ENCODE measurements at places on chromosomes 3 and 15. TPM values are rescaled to one million over a fixed set of nuclear protein-coding genes. Genes with fewer than 3 reads are reported as not detected.

DNA sequence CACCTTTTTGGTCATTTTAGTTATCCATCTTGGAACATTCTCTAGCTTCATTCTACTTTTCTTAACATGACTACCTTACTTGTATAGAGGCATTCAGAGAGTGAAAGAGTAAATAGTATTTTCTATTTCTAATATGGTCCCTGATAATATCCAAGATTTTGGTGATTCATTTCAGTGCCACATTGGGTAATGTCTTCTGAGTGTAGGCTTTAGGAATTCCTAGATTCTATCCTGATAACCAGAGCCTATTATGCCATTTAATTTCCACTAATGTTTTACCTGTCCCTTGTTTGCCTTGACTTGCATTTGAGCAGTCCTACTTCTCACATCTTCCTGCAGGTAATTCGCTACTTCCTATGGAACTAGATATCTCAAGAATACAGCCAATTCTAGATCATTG, 21.8 kb downstream of the ADGRG7 start:
- DNase-seq = no peak

Gene ECE2
- total RNA-seq = not detected

DNA sequence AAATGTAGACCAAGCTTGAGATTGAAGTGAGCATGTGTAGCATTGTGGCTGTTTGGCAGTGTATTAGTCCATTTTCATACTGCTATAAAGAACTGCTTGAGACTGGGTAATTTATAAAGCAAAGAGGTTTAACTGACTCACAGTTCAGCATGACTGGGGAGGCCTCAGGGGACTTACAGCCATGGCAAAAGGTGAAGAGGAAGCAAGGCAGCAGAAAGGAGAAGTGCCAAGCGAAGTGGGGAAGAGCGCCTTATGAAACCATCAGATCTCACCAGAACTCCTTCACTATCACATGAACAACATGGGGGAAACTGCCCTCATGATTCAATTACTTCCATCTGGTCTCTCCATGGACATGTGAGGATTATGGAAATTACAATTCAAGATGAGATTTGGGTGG, 8.6 kb upstream of the CERS3 start:
- DNase-seq = no peak

Gene DPH6
- total RNA-seq = 9.3 TPM

DNA sequence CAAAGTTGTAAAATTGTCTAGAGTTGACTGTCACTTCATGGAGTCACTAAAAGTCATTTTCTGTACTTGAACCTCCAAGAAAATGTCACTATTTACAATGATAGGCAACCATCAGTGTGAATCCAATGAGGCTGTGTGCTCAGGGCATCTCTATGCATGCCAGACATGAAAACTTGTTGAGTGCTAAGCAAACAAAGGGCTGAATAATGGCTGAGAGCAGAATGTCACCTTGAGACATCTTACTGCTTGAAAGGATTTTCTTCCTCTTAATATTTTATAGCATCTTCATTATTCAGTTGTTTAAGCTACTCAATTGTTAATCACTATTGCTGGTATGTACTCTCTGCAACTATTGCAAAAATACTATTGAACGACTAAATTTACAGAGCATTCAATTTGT, 184.7 kb downstream of the PLCH1 start:
- no peak for DNase-seq

Gene AADACL2
- not detected for total RNA-seq

Gene CPB1
- not detected for total RNA-seq

DNA sequence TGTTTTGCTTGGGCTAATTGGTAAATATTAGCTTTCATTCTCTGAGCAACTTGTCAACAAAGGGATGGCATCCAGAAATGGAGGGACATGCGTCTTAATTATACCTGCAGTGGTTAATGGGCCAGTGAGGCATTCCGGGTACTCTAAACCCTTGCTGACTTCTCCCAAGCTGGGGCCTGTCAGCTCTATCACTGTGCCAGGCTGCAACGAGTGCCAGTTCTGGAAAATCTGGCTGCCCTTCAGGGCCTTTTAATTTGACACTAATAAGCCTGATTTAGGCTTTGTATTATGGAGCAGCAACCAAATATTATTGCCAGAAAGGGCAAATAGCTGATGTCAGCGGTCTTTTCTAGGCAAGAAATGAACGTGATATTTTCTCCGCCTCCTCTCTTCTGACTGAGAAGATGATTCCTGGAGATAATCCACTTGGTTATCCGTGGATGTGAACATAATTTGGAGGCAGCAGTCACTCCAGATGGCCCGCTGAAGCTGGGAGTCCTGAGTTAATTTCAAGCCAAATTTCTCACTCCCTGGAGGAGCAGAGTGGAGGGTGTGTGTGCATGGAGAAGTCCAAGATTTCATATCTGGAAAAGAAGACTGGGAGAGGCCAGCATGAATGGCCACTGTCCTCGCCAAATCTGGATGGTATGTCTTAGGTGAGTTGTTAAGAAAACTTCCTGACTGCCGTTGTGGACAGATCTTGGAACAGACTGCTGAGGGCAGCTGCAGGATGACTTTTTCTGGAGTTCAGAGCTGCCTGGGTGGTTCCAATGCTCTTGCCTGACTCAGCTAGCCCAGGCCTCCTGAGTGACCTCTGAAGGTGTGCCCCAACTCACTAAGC, 44.4 kb upstream of the PSMD6 start:
- DNase-seq = no peak

DNA sequence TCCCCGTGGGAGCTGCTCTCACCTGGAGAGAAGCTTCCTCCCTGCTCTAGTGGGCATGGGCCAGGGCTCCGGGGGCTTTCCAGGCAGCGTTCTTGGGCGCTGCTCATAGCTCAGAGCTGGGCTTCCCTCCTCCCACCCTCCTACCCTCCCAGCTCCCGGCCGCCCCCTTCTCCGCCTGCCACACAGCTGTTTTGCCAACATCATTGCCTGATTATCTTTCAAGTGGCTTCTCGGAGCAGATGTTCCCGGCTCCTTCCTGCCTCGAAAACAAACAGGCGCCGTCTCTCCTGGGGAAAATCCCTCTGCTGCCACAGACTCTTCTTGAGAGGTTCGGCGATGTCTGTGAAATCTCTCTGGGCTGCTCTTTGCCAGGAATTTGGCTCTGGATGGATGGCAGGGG, 195.6 kb downstream of the RPLP1 start:
- DNase-seq = no peak

- DNase-seq = no peak
Measured at GRCh38 chr3:26638113-26638512, 15.5 kb downstream of the LRRC3B start.

Gene ZXDC
- 42.2 TPM for total RNA-seq

DNA sequence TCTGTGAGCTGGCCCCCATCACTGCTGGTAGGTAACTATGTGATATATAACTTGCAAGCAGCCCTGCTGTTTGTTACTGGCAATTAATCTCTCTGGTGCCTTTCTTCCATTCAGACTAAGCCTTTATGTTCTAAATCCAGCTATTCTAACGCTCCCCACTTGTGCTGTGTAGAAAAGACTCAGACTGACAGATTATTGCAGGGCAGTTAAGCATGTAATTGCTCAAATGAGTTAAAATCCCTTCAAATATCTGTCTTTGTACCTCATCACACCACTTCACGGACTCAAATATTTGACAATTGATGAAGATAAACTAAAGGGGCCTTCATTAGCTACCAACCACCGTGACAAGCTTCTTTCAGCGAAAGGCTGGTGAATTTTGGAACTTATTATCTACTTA, 416.2 kb downstream of the NR2F2 start:
- DNase-seq = no peak

DNA sequence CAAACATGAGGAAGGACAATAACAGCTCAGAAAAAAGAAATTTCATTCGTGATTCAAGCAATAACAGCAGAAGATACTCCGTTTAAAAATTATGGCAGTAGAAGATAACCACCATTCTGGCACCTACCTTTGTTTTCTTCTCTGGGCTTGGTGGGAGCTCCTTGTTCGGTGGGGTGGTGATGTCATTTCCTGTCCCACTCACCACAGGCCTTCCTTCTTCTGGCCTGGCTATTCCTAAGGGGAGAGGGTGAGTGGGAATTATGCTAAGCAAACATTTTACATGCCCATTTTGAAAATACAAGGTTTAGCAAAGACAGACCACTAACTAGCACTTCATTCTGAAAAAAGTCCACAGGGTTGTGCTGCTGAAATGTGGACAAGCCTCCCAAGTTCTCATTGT, 74.4 kb downstream of the DHX30 start:
- DNase-seq = no peak

DNA sequence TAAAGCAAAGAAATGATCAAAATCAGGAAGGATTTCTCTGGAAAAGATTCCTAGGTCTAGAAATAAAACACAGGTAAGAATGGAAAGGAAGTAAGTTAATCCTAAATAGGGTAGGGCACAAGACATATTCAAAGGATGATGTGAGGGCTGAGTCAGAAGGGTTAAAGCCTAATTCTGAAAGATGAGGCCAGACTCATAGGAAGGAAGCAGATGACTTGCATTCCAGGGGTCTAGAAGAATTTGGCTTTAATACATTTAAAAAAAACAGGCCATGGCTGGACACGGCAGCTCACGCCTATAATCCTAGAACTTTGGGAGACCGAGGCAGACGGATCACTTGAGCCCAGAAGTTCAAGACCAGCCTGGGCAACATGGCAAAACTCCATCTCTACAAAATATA, 3.2 kb downstream of the SSR3 start:
- no peak for DNase-seq

Gene CELF6
- total RNA-seq = 0.55 TPM

Gene SGO1
- total RNA-seq = 5.1 TPM

DNA sequence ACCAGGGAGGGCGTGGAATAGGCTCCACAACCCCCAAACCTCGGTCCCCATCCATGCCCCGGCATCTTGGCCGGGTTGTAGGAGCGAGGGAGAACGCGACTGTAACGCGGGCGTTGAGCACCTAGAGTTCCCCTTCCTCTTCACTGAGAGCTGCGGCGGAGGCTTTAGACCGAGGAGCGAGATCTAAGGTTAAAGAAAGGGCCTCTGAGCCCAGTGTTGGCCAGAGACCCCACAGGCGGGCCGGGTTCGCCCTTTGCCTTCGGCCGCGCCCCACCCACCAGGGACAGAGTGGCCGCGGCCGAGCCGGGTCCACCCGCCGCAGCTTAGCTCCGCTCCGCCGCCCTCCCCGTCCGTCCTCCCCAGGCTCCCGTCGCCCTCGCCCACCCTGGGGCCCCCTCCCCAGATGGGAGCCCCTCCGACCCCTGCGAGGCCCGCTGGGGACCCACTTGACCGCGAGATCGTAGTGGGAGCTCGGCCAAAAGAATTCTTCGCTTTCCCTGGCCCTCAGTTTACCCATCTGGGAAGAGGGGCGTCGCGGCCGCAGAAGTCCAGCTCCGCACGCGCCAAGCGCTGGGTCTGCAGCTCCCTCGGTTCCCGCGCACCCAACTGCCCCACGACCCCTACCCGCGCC, 425 bp downstream of the ANPEP start:
- no peak for DNase-seq

DNA sequence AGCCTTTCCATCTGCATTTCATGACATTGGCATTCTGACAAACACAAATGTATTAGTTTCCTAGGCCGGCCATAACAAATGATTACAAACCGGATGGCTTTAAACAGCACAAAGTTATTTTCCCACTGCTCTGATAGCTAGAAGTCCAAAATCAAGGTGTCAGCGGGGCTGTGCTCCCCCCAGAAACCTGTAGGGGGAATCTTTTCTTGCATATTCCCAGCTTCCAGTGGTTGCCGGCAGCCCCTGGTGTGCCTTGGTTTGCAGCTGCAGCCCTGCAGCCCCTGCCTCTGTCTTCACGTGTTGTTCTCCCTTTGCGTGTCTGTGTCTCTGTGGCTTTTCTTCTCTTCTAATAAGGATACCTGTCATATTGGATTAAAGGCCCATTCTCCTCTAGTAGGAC, 79.0 kb upstream of the CDV3 start:
- DNase-seq = peak; percentile 37

DNA sequence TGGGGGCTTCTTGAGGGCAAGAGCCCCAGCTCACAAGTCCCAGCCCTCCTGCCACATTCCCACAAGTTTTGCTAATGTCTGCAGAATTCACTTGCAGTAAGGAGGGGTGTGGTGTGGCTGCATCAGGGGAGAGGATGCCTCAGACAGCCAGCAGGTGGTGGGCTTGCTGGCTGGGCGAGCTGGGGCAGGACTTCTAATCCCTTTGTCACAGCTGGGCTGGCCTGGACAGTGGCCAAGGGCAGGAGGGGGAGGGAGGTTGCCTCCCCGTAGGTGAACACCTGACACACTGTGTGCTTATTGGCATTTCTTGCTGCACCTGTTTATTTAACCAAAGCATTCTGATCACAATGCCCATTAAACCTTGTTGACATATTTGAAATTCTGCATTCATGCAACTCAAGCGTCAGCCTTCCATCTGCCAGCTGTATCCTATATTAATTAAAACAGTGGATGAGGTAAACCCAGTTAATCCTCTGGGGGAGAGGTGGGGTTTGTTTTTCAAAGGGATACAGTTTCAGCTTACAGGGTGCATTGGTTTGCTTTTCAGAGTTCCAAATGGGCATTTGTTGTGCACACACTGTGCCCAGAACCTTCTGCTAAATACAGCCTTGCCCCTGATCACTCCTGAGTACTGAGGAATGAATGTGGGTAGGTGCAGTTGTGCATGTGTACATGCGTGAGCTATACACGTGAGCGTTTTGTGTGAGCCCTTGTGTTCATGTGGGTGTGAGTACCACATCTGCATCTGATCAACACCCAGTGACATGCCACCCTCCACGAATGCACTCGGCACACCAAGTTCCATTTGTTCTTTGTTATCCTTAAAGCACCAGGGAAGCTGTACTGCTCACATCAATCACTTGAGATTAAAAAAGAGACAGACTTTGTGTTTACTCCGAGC, 268.7 kb downstream of the XXYLT1 start:
- DNase-seq = peak; percentile 92

Gene MANF
- total RNA-seq = 58.8 TPM

DNA sequence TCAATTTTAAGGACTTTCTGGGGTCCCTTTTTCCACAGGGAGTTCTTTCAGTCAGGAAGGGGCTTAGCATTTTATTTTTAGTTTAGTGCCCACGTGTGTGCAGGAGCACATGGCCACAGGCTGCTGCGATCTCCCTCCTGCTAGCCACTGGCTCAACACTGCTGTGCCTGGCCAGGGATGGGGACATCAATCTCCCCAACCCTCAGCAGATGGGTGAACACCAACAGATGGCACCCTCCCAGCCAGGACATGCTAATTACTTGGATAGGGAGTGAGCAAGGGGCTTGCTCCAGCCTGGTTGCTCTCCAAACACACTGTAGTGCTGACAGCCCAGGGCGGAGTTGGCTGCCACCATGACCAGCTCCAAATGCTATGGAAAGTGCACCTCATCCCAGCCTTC, 7.4 kb upstream of the RIOX2 start:
- no peak for DNase-seq

- DNase-seq = no peak
Measured at GRCh38 chr15:92366381-92366780, 27.3 kb upstream of the ST8SIA2 start.
